ENCODE measurements at places on chromosomes 3 and 15.
A peak's percentile ranks its signal among the peaks of the same experiment; 100 is the strongest.

GRCh38 chr3:14764331-14765059 is 54.3 kb upstream of the FGD5 start:
- DNase-seq, result no peak

DNA sequence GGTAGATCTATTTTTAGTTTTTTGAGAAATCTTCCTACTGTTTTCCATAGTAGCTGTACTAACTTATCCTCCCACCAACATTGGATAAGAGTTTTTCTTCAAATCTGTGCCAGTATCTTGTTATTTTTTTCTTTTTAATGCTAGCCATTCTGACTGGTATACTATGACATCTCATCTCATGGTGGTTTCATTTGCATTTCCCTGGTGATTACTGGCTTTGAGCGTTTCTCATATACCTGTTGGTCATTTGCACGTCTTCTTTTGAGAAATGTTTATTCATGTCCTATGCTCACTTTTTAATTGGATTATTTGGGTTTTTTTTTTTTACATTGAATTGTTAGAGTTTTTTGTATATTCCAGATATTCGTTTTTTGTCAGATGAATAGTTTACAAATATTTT is 398.1 kb downstream of the OCA2 start:
- no peak for DNase-seq

- no peak for DNase-seq
Observed at GRCh38 chr3:177538048-177538749, 340.9 kb upstream of the TBL1XR1 start.

GRCh38 chr3:181881749-181882148 is 170.0 kb downstream of the SOX2 start:
- DNase-seq, result no peak

DNA sequence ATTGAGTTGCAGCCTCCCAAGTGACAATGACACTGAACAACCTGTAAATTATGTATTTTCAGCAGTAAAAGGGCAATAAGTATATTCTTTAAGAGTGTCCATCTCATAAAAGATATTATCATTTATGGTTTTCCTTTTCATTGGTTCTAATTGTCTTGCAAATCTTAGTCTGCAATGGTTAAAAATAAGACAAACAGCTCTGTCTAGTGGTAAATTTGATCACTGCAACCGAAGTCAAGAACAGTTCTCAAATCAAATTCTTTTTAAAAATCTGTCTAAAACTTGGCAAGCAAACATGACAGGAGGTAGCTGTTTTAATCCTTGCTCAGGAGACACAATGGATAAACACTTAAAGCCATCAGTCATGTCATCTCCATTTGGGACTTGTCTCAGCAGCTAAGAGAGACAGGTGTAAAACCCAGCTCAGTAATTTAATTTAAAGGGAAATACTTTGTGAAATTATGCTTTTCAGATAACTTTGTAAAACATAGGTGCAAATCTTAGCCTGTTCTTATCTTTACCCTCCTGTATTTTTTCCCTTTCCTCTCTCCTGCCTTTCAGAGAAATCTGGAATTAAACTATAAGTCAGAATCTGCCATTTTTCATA is 150.3 kb upstream of the ARHGEF26 start:
- DNase-seq, result peak; percentile 64

Measured in NCI-H69 (cell line).